ENCODE measurements at places on chromosomes 7 and 10.
A peak's percentile ranks its signal among the peaks of the same experiment; 100 is the strongest.

GRCh38 chr10:61897671-61898434, 3.6 kb upstream of the ARID5B start:
- H3K36me3 ChIP-seq, result no peaks in the 10 kb centered on the region
- peak; percentile 58 for DNase-seq
- H3K27ac ChIP-seq, result peak overlapping the region; percentile 97

DNA sequence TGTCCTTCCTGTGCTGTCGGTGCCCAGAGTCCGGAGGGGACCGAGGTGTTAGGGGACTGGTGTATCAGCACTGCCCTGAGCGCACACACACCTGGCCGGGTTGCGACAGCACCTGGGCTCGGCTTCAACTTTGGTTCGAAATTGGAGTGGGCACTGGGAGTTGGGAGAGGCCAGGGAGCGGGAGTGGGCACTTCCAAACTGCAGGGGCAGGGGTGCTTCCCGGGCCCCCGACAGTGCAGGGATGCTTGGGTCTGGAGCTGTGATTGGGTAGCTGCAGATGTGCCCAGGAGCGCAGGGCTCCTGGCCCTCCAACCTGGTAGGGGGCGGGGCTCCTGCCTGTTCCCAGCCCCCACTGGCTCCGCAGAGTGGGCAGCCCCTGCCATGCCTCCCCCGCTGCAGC, 7.7 kb downstream of the BBS9 start:
- no peak overlapping the region for H3K27ac ChIP-seq
- no peak for DNase-seq
- no peaks in the 10 kb centered on the region for H3K27me3 ChIP-seq

GRCh38 chr7:121753944-121754343, 119.0 kb upstream of the PTPRZ1 start:
- no peaks in the 10 kb centered on the region for H3K4me1 ChIP-seq
- no peak for DNase-seq
- no peaks in the 10 kb centered on the region for H3K27me3 ChIP-seq

DNA sequence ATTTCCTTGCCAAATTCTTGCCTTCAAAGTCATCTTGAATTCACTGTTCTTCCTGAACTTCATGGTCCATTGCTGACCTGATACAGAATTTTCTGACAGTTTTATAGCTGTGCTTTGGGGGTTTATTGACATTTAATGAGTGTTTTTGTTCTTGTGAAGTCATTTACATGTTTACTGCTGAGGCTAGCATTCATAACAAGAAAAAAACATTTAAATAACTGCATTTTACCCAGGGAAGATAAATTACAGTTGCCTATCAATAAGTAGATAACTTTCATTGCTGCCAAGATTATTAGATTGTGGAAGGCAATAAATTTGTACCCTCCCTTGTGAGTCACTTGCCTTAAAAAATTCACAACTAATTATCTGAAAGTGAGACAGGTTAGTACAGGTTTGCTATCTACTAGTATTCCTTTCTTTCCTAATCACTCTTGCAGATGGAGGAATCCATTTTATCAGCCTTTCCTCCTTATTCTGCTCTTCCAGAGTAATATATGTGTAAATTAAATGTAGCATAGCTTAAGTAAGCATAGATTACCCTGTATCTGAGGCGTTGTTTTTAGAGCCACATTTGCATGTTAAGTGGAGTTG, 178.4 kb downstream of the EXOC4 start:
- H3K4me1 ChIP-seq, result no peaks in the 10 kb centered on the region
- DNase-seq, result no peak
- H3K27me3 ChIP-seq, result no peaks in the 10 kb centered on the region

- H3K27ac ChIP-seq, result no peak overlapping the region
- H3K36me3 ChIP-seq, result no peaks in the 10 kb centered on the region
- no peak overlapping the region for H3K4me3 ChIP-seq
- no peak for DNase-seq
- H3K4me1 ChIP-seq, result no peaks in the 10 kb centered on the region
- H3K27me3 ChIP-seq, result no peaks in the 10 kb centered on the region
Measured at GRCh38 chr7:137681657-137682562, 164.9 kb downstream of the DGKI start.

DNA sequence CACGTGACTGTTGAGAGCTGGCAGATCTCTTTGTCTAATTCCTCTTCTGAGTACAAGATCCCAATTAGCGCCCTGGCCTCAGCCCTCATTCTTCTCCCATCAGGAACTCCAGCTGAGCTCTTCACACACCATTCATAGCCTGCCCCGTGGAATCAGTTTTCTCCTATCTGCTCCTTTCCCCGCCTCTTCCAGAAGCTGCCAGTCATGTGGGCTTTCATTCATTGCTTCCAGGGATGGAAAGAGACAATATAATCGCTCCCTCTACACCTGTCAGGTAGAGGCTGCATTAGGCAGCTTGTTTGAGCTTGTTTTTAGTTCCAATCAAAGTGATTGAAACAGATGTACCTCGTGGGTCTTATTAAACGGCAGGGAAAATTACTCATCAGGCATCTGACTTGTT, 515.8 kb downstream of the TYW1 start:
- H3K36me3 ChIP-seq, result no peaks in the 10 kb centered on the region
- no peak overlapping the region for H3K27ac ChIP-seq
- H3K4me1 ChIP-seq, result no peaks in the 10 kb centered on the region
- DNase-seq, result no peak
- H3K27me3 ChIP-seq, result no peaks in the 10 kb centered on the region

DNA sequence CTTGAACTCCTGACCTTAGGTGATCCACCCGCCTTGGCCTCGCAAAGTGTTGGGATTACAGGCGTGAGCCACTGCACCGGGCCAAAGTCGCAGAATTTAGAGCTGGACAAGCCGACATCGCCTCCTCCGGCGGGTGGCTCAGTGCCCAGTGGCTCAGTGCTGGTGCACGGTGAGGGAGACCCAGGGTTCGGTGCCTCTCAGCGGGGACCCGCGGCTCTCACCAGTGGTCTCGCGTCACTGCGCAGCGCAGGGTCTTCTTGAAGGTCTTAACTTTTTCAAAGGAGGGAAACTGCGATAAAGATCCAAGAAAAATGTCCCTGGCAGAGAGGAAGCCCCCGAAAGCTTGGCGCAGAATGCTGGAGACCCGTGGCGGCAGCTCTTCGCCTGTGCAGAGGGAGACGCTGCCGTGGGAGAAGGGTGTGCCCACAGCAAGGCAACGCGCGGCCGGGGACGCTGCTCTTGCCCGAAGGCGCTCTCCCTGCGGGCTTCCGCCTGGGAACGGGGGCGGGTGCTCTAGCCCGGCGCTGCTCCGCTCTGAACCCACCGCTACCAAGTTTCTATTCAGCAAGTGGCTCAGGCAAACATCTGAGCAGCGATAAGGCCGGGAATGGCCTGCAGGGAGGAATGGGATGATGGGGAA, 324.3 kb downstream of the DNAJB6 start:
- no peak for DNase-seq
- H3K27me3 ChIP-seq, result no peaks in the 10 kb centered on the region
- no peaks in the 10 kb centered on the region for H3K36me3 ChIP-seq
- no peak overlapping the region for H3K27ac ChIP-seq
- no peak overlapping the region for H3K4me3 ChIP-seq
- peaks cover 14% of the 10 kb centered on the region for H3K4me1 ChIP-seq

- no peaks in the 10 kb centered on the region for H3K27me3 ChIP-seq
- H3K36me3 ChIP-seq, result no peaks in the 10 kb centered on the region
- H3K27ac ChIP-seq, result no peak overlapping the region
- no peaks in the 10 kb centered on the region for H3K4me1 ChIP-seq
Measured at GRCh38 chr7:84647797-84648757, 453.5 kb upstream of the SEMA3A start.

- DNase-seq, result no peak
- H3K27me3 ChIP-seq, result no peaks in the 10 kb centered on the region
- H3K27ac ChIP-seq, result no peak overlapping the region
- no peaks in the 10 kb centered on the region for H3K4me1 ChIP-seq
- no peak overlapping the region for H3K4me3 ChIP-seq
Measured at GRCh38 chr10:115945701-115946445, 327.1 kb downstream of the GFRA1 start.

DNA sequence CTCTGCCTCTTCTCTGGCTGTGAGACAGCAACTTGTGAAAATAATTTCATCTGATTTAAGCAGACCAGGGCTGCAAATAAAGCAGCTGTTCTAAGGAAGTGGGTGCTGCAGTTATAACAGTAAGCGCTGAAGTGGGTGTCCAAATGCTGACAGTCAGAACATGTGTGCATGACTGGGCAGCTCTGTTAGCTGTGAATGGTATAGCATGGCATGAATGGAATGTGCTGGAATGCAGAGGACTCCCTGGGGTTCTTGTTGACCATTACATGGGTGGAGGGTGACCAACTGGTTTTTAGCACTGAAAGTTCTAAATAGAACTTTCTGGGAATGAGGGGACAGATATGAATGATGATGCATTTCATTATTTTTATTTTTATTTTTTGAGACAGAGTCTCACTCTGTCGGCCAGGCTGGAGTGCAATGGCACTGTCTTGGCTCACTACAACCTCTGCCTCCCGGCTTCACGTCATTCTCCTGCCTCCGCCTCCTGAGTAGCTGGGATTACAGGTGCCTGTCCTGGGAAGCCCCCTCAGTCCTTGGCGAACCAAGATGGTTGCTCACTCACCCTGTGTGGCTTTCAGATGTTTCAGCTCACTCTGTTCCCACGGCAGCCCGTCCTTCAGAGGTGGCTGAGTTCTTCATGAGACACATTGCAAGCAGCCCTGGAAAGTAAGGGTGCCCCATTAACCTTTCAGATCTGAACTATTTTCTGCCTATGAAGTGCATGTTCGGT, 319.8 kb upstream of the PHYHIPL start:
- no peak overlapping the region for H3K4me3 ChIP-seq
- no peaks in the 10 kb centered on the region for H3K4me1 ChIP-seq

DNA sequence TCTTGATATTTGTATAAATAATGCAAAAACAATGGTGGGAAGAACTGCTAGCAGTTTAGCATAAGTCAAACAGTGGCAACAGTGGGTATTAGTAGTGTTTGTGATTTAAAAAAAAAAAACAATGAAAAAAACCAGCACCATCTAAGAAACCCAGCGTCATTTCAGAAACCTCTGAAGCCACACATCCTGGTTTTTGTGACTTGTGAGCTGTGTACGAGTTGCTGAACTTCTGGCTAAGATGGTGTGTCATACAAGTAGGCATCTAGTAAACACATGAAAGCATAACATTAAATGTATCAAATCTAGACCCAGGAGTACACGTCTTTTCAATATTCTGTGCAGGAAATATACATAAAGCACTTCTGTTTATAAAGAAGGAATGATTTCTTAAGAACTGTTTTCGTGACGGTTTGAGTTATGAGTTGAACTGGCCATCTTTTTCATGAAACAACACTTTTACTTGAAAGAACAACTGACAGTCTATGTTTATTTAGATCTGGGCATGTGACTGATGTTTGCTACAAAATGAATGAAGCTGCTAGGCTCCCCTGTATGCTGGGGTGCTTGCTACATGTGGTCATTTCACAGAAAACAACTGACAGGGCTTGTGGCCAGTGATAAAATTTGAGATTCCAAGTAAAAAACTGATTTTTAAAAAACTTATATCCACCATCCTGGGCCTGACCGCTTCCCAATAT, 143.5 kb downstream of the PIP4K2A start:
- H3K27ac ChIP-seq, result no peak overlapping the region
- no peaks in the 10 kb centered on the region for H3K27me3 ChIP-seq
- peaks cover 1% of the 10 kb centered on the region for H3K36me3 ChIP-seq
- DNase-seq, result no peak

DNA sequence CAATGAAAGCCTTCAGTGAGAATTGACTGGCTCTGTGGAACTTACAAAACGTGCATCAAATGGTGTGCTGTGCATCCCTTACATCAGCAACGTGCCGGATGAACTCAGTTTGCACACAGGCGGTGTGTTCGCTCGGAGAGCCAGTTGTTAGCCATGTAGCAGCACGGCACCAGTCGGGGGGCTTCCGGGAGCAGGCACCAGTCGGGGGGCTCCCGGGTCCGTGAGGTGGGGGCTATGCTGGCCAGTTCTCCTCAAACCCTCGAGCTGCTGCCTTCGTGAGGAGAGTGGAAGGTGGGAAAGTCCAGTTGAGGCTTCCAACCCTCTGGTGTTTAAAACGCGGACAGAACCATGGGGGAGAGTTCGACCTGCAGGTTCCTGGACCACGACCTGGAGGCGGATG, 34.9 kb upstream of the UTF1 start:
- DNase-seq, result no peak
- H3K27ac ChIP-seq, result no peak overlapping the region
- H3K4me1 ChIP-seq, result no peaks in the 10 kb centered on the region
- no peaks in the 10 kb centered on the region for H3K27me3 ChIP-seq

- H3K4me3 ChIP-seq, result no peak overlapping the region
- H3K27me3 ChIP-seq, result no peaks in the 10 kb centered on the region
Measured at GRCh38 chr10:4301291-4302045, 516.5 kb upstream of the KLF6 start.

DNA sequence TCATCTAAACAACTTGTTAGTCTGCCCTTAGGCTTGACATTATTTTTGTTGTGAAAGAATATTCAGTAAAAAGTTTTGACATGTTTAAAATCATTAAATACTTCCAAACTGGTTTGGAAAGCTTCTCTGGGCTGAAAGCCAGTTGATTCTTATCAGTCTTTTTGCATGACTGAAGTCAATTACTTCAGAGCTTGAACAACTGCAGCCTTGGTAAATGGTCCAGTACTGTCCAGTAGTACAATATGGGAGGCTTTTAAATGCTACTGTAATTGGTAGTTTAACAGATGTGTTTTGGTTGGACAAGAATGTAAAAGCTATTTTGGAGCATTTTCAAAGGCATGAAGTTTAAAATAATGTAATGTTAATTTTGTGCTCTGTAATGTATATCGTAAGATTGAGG, 103.4 kb downstream of the SDK1 start:
- no peak overlapping the region for H3K27ac ChIP-seq
- H3K4me3 ChIP-seq, result no peak overlapping the region
- H3K36me3 ChIP-seq, result no peaks in the 10 kb centered on the region
- no peaks in the 10 kb centered on the region for H3K4me1 ChIP-seq

DNA sequence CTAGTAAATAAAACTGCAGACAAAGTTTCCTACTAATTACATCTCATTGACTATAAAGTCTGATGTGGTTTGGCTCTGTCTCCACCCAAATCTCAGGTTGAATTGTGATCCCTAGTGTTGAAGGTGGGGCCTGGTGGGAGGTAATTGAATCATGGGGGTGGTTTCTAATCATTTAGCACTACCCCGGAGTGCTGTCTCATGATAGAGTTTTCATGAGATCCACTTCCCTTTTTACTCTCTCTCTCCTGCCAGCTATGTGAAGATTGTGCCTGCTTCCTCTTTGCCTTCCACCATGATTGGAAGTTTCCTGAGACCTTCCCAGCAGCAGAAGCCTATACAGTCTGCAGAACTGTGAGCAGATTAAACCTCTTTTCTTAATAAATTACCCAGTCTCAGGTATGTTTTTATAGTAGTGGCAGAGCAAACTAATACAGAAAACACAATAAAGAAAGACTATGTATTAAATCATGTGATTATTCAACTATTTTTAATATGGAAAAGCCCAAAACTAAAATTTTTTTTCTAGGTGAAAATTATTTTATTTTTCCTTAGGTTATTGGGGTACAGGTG, 232.1 kb downstream of the FZD1 start:
- no peaks in the 10 kb centered on the region for H3K36me3 ChIP-seq
- no peaks in the 10 kb centered on the region for H3K4me1 ChIP-seq
- H3K27ac ChIP-seq, result no peak overlapping the region
